ENCODE measurements at places on chromosomes 3 and 15.

DNA sequence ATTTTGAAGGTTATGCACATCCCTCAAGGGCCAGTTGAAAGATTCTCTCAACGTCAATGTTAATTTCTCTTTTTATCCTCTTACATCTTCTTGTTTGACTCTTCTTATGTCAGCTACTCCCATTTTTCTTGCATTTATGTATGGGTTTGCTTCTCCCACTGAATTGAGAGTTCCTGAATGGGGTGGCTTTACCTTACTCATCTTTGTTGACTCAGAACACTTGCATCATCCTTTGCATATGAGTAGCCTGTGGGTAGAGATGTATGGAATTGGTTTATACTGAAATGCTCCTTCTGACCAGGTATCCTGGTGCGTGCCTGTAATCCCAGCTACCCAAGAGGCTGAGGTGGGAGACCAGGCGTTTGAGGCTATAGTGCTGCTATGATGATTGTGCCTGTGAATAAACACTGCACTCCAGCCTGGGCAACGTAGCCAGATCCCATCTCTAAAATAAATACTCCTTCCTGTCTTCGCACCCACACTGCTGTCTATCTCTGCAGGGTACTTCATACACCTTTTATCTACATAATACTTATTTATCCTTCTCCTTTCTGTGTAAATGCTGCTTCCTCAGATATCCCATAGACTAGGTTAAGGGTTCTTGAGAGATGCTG lies 123.6 kb upstream of the DPH6 start:
- DNase-seq, result no peak

DNA sequence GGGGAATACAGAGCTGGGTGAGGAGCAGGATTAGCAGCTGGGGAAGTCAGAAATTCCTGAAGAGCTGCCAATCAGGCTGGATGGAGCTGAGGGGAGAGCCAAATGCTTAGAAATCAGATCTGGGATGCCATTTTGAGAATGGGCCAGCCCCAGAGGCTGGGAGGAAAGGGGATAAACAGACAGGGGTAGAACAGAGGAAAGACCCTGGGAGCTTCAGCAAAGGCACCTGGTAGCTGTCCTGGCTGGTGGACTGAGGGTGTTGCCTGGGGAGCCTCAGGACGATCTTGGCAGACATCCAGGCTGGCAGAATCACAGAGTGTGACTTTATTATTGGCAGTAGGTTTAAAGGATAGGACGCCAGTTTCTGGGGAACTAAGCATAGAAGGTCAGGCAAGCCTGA lies 97.8 kb downstream of the SQOR start:
- DNase-seq, result no peak

DNA sequence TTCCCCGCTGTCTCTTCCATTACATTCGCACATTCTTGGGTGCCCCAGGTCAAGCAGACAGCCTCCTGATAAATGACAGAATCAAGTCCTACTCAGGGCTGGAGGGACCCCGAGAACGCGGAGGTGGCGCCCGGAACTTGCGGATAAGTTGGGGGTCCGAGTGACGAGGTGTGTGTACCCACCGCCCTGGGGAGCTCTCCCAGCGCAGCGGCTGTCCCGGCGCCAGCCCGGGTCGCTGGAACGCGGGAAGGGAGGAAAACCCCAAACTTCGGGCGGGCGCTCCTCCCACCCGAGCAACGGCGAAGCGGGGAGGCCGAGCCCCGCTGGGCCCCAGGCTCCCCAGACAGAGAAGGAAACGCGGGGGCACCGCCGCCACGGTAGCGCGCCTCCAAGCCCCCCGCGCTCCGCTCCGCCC lies 550 bp downstream of the CLN6 start:
- DNase-seq, result no peak

- DNase-seq, result no peak
Observed at GRCh38 chr3:36681867-36682266, 82.5 kb downstream of the DCLK3 start.

GRCh38 chr15:74616366-74616939 lies 817 bp downstream of the CLK3 start:
- no peak for DNase-seq

- no peak for DNase-seq
Observed at GRCh38 chr3:136624894-136625815, 127.0 kb downstream of the STAG1 start.

DNA sequence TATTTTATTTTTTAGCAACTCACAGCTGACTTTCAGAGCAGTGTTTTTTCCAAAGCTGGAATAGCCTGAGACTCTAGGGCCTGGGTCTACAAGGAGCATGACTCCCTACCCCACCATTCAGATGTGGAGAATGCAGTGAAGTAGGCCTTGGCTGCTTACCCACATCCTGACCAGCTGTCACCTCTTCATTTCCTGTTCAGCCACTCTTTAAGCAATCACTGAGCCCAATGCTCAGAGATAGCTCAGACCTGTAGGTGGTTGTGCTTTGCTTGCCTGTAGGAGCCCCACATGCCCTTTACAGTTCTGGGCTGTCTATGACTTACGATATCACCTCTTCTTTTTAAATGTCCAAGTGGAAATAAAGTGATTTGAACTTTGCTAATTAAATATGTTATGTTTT lies 148.1 kb downstream of the NEK11 start:
- no peak for DNase-seq

- DNase-seq, result no peak
Observed at GRCh38 chr15:80817901-80818300, 38.7 kb downstream of the CEMIP start.

DNA sequence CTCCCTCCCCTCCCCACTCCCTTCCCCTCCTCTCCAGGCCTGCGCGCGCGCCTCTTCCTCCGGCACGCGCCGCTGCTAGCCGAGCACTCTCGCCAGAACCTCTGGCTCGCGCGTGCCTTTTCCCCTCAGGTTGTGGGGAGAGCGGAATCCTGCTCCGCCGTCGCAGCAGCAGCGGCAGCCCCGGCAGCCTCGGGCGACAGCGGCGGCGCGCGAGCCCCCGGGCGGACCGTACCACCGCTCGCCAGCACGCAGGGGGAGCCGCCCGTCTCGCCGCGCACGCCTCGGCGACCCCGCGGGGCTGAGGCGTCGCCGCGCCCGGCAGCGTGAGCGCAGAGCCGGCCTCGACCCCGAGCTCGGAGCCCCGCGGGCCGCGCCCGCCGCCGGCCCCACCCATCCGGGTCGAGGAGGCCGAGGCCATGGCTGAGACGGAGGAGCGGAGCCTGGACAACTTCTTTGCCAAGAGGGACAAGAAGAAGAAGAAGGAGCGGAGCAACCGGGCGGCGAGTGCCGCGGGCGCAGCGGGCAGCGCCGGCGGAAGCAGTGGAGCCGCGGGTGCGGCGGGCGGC lies at the start of gene CDV3:
Gene CDV3 (plus strand): TSS at position 58 of the 566 bp plus-strand sequence. CDS start 359 bp downstream, at position 417.
- DNase-seq, result no peak

GRCh38 chr3:125011941-125012340 lies 43.9 kb downstream of the HEG1 start:
- DNase-seq, result no peak

- DNase-seq, result no peak
Observed at GRCh38 chr15:96408591-96409183, 78.2 kb downstream of the NR2F2 start.

GRCh38 chr3:152853196-152853595 lies 18.3 kb downstream of the P2RY1 start:
- DNase-seq, result no peak
